ENCODE measurements at places on chromosomes 12 and 14. TPM values are rescaled to one million over a fixed set of nuclear protein-coding genes. Genes with fewer than 3 reads are reported as not detected.
A peak's percentile ranks its signal among the peaks of the same experiment; 100 is the strongest.

The RTN1 gene
- 6.1 TPM for polyA plus RNA-seq

The CNPY2 gene
- polyA plus RNA-seq, result 112 TPM

The FGF6 gene
- polyA plus RNA-seq, result 0.12 TPM

The MGST1 gene
- polyA plus RNA-seq, result 34.7 TPM

The CCDC196 gene
- not detected for polyA plus RNA-seq

The OTOGL gene
- not detected for polyA plus RNA-seq

The DENND5B gene
- 6.5 TPM for polyA plus RNA-seq

The APOF gene
- not detected for polyA plus RNA-seq

DNA sequence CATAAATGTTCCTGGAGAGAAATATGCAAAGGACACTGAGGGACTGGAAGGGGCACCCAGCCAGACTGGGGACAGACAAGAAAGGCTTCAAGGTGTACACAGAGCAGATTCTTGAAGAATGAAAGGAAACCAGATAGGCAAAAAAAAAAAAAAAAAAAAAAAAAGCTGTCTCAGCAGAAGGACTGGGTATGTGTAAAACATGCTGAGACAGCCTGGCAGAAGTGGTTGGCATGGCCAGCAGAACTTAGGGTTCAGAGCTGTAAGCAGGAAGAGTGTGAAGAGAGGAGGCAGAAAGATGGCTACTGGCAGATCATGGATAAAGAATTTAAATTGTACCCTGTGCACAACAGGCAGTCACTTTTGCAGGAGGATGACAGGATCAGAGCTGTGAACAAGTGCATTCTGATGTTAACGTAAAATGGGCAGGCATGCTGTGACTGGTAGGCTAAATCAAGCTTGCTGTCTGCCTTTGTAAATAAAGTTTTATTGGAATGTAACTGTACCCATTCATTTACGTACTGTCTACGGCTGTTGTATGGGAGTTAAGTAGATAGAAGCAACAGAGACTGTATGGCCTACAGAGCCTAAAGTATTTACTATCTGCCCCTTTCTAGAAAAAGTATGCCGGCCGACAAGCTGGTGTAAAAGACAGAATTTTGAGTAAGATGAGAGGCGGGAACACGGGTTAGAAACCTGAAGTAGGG is 42.2 kb downstream of the UBR7 start:
- no peak overlapping the region for H3K27ac ChIP-seq
- no peak overlapping the region for H3K4me3 ChIP-seq
- no peak for DNase-seq
- no peaks in the 10 kb centered on the region for H3K4me1 ChIP-seq

DNA sequence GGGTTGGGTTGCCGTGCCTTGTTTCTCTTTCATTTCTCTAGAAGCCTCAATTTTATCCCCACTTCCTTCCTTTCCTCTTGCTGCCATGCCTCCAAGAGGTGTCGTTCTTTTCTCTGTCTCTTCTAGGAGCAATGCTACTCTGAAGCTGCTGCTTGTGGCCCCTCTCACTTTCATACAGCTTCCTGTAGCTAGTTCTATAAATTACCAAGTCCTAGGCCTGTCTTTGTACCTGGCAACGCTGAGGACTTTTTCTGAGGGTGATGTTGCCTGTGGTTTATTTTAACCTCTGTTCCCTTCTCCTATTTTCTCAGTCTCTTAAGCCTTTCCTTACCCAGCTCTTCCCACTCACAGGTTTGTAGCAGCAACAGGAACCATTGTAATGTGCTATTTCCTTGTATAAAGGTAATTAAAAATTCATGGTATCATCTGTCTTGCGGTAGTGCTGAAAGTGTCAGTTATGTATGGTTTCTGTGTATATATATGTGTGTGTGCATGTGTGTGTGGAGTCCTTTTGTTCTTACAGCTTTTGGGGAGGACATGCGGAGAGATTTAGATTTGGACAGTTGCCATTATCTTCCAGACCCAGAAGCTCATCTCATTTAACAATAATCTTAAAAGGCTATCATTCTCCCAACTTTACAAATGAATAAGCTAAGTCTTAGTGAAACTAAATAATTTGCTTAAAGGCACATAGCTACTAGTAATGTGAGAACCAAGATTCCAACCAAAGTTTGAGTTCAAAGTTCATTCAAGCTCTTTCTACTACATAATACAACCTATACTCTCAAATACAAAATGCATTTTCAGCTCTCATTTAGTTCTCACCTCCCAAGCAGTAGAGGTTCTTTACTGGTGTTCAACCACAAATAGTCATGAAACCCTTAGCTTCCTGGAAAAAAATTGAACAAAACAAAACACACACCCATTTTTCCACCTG is 43.8 kb downstream of the DDHD1 start:
- H3K27ac ChIP-seq, result peak overlapping the region; percentile 5
- H3K36me3 ChIP-seq, result no peaks in the 10 kb centered on the region
- DNase-seq, result no peak
- no peak overlapping the region for H3K4me3 ChIP-seq

GRCh38 chr14:71595441-71595840 is 336.8 kb upstream of the RGS6 start:
- H3K36me3 ChIP-seq, result no peaks in the 10 kb centered on the region
- H3K27me3 ChIP-seq, result no peaks in the 10 kb centered on the region
- H3K27ac ChIP-seq, result no peak overlapping the region
- DNase-seq, result no peak
- peaks cover 8% of the 10 kb centered on the region for H3K4me1 ChIP-seq
- no peak overlapping the region for H3K4me3 ChIP-seq

DNA sequence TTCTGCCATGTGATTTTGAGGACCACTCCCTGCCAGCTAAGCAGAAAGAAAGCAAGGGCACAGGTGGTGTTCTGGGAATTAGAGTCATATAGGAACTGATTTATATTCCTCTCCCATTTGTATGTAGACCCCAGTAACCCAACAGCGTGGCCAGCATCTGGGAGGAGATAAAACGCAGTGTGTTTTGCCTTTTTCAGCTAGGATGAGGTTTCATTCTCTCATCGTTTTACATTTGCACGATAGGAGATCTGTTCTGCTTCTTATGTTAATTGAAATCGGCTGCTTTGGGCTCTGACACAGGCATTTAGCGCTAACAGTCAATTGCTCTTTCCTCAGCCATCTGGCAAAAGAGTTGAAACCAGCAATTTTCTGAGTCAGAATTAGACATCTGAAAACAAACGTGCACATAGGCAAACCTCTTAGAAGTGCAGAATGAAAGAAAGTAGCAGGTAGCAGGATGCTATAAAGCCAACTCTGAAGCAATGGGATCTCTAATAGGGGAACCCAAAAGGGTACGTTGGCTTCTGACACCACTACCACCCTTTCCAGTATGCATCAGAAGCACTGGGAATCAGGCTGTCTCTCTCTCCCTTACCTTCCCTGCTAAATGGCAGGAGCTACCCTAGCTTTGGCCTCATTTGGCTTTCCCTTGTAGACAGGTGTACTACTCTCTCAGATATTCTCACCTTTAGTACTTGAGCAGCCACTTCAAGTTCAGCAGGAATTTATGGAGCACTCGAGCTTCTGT is 219.1 kb downstream of the PHLDA1 start:
- H3K27ac ChIP-seq, result no peak overlapping the region
- H3K27me3 ChIP-seq, result no peaks in the 10 kb centered on the region
- DNase-seq, result no peak
- H3K36me3 ChIP-seq, result no peaks in the 10 kb centered on the region
- H3K4me1 ChIP-seq, result peaks cover 12% of the 10 kb centered on the region

- H3K36me3 ChIP-seq, result peaks cover 9% of the 10 kb centered on the region
- peaks cover 8% of the 10 kb centered on the region for H3K4me1 ChIP-seq
- DNase-seq, result no peak
- H3K4me3 ChIP-seq, result no peak overlapping the region
Observed at GRCh38 chr12:104291867-104292524, 11.5 kb upstream of the EID3 start.

DNA sequence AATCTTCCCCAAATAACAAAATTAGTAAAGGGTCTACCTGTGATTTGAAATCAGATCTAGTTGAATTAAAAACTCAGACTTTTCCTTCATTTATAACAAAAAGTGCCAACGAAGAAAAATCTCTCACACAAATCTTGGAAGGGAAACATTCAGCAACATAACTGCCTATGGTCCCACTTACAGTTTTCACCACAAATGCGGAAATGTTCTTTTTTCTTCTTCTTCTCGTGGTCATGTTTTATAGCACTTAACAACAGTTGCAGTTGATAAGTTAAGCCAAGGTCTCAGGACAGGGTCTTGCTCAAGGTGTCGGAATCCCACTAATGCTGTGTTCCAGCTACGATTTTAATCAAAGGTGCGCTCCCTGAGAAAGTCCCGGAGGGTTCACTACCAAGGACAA is 10.1 kb downstream of the RNASE6 start:
- H3K4me1 ChIP-seq, result no peaks in the 10 kb centered on the region
- no peak for DNase-seq
- H3K27ac ChIP-seq, result no peak overlapping the region
- no peak overlapping the region for H3K4me3 ChIP-seq

DNA sequence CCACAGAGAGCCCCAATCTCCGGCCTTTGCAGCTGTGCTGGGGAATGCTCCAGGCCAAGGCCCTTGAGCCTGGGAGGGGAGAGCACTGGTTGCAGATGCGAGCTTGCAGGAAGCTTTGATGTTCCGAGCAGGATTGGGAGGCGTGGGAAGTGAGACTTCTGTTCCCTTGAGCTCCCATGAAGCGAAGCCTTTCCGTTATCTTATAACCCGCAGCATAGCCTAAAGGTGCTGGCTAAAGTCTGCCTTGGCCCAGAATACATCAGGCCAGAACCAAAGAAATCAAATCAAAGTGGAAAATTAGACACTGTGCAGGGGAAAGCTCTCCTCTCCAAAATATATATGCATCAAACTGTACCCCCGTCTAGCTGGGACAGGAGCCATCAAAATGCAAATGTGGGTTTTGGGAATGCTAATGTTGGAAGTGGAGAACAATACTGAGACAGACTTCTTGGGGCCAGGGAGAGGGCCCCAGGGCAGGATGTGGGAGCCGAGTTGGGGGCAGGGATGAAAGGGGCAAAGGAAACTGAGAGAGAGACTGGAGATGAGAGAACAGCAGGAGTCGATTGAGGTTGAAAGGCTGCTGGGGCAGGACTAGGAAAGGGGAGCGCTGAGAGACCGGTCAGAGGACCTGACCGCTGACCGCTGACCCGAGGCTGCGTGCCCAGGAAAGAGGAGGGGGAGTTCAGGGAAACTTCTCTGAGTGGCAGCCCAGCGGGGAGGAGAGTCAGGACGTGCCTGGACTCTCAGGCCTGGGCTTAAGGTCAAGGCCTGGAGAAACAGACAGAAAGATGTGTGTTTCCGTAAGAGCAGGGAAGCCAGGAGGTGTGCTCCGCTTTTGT is 152.2 kb upstream of the PARP11 start:
- no peak for DNase-seq
- no peaks in the 10 kb centered on the region for H3K36me3 ChIP-seq
- H3K4me1 ChIP-seq, result peaks cover 29% of the 10 kb centered on the region
- no peak overlapping the region for H3K4me3 ChIP-seq

GRCh38 chr12:31011746-31012566 is 61.7 kb upstream of the DDX11 start:
- H3K27ac ChIP-seq, result no peak overlapping the region
- no peaks in the 10 kb centered on the region for H3K27me3 ChIP-seq
- DNase-seq, result no peak
- H3K4me1 ChIP-seq, result no peaks in the 10 kb centered on the region
- H3K36me3 ChIP-seq, result no peaks in the 10 kb centered on the region

DNA sequence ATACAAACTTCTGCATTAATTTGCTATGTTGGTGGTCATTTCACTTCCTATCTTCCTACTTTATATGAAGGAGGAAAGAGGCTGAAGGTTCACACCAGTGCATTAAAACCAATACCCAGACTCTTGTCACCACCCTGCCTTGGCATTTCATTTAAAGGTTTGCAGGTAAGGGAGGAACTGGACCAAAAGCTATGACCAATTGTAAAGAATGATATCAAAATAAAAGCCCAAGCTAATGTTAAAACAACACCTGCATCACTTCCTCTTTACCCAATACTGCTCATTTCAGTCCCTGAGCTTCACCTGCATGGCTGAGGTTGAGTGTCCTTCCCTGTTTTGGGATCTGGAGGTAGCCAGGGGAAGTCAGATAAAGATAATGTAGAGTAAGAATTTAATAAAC is 47.2 kb upstream of the TMEM233 start:
- H3K27me3 ChIP-seq, result no peaks in the 10 kb centered on the region
- no peak for DNase-seq
- H3K4me3 ChIP-seq, result no peak overlapping the region
- no peak overlapping the region for H3K27ac ChIP-seq

DNA sequence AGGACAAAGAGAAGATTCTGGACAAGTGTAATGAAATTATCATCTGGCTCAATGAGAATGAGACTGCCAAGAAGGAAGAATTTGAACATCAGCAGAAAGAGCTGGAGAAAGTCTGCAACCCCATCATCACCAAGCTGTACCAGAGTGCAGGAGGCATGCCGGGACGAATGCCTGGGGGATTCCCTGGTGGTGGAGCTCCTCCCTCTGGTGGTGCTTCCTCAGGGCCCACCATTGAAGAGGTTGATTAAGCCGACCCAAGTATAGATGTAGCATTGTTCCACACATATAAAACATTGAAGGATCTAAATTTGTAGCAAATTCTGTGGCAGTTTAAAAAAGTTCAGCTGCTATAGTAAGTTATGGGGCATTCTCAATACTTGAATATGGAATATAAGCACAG is 174.3 kb upstream of the CCND2 start:
- H3K4me1 ChIP-seq, result no peaks in the 10 kb centered on the region
- no peak for DNase-seq
- H3K27ac ChIP-seq, result no peak overlapping the region
- H3K27me3 ChIP-seq, result no peaks in the 10 kb centered on the region

- no peaks in the 10 kb centered on the region for H3K36me3 ChIP-seq
- H3K4me1 ChIP-seq, result no peaks in the 10 kb centered on the region
- H3K27ac ChIP-seq, result no peak overlapping the region
- DNase-seq, result no peak
- no peaks in the 10 kb centered on the region for H3K27me3 ChIP-seq
- no peak overlapping the region for H3K4me3 ChIP-seq
Observed at GRCh38 chr12:113096675-113097461, 38.7 kb downstream of the RASAL1 start.

GRCh38 chr14:60862283-60862682 is 118.6 kb downstream of the TRMT5 start:
- peak; percentile 84 for DNase-seq
- no peak overlapping the region for H3K4me3 ChIP-seq
- no peaks in the 10 kb centered on the region for H3K27me3 ChIP-seq
- no peaks in the 10 kb centered on the region for H3K36me3 ChIP-seq

DNA sequence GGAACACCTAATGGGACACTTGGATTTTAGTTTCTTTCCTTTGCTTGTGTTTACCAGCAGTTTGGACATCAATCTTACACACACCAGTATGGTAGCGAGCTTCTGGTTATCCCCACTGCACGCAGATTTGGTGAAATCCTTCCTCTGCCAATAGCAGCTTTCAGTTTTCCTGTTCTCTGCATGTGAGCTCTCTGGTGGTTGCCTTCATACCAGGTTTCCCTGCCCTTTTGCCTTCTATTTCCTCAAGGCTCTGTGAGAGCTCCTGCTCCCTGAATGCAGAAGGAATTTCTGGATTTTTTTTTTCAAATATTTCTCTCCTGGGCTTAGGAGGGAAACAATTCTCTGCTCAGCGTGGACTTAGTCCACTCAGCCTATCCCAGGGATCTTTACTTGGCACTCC is 93.0 kb upstream of the CCDC91 start:
- no peaks in the 10 kb centered on the region for H3K4me1 ChIP-seq
- H3K4me3 ChIP-seq, result no peak overlapping the region

GRCh38 chr12:38392554-38393144 is 76.1 kb downstream of the ALG10B start:
- no peak overlapping the region for H3K27ac ChIP-seq
- H3K4me3 ChIP-seq, result no peak overlapping the region
- H3K4me1 ChIP-seq, result no peaks in the 10 kb centered on the region
- DNase-seq, result no peak
- no peaks in the 10 kb centered on the region for H3K36me3 ChIP-seq

- no peak overlapping the region for H3K4me3 ChIP-seq
- H3K36me3 ChIP-seq, result no peaks in the 10 kb centered on the region
- H3K4me1 ChIP-seq, result no peaks in the 10 kb centered on the region
- no peak for DNase-seq
Observed at GRCh38 chr14:105140581-105140980, 28.0 kb downstream of the JAG2 start.

Data from small intestine (tissue), 16 donors.